ENCODE measurements at places on chromosomes 2 and 18.

GRCh38 chr2:143684551-143685320 lies 555.5 kb downstream of the ARHGAP15 start:
- no peak for DNase-seq

- no peak for DNase-seq
Measured at GRCh38 chr2:135494503-135494902, 36.5 kb downstream of the ZRANB3 start.

DNA sequence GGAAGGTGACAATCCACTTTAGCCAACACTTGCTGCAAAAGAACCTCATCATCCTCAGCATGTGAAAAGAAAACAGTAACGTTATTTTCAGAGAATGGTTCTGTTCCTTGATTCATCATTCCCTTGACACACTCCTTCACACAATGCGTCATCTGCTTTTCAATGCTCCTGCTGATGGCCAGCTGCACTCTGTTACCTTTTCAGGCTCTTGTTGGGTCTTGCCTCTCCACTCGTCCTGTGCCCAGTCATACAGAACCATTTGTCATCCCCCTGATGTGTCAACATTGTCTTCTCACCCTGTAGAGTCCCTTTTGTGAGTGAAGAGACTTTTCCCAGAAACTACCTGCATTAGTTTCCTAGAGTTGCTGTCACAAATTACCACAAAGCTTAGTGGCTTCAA lies 12.2 kb upstream of the DTNA start:
- no peak for DNase-seq

DNA sequence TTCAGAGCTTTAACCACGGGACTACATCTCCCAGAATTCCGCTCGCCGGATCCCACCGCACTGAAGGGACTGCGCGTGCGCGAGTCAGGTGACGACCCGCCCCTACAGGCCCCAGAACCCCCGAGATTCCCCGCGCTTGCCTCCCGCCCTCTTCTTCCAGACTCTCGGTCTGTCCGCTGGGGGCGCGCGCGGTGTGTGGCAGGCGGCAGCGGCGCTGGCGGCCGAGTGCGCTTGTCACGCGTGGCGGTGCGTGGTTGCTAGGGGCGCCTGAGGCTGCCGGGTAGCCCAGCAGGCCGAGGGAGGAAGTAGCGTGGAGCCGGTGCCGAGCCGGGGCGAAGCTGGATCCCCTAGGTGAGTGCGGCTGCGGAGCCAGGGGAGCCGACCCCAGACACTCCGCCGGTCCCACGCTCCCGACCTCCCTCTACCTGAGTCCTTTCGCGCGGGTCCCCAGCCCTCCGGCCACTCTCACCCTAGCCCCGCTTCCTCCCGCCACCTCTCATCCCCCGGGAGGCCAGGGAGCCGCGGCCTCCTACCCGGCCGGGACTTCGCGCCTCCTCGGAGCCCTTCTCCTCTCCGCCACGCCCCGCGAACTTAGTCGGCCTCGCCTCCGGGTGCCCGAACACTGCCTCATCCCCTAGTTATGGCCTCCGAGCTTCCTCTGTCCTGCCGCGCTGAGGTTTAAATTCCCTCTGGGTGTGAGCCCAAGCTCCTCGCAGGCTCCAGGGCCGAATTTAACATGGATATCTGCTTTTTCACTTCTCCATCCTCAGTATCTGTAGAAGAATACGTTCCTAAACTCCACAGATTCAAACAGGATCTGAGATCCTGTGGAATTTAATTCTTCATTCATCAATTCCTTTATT lies at the start of gene TTLL4:
TSS of gene TTLL4 (plus strand) at position 149 of the 863 bp plus-strand sequence. CDS start 26,842 bp downstream, outside the sequence.
- DNase-seq = peak; percentile 95

DNA sequence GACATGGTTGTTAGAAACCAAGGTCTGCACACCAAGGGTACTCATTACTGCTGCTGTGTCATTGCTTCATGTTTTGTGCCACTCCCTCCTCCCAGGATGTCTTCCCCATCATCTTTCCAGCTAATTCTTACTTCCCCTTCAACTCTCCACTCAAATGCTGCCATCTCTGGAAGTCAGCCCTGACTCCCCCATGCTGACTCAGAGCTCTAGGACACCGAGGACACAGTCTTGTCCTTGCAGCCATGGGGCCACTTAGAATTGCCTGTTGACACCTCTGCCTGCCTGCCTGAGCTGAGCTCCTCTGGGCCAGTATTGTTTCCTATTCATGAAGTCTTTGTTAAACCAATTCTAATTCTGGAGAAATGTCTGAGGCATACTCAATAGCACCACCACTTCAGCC lies 100.2 kb downstream of the GYPC start:
- no peak for DNase-seq

DNA sequence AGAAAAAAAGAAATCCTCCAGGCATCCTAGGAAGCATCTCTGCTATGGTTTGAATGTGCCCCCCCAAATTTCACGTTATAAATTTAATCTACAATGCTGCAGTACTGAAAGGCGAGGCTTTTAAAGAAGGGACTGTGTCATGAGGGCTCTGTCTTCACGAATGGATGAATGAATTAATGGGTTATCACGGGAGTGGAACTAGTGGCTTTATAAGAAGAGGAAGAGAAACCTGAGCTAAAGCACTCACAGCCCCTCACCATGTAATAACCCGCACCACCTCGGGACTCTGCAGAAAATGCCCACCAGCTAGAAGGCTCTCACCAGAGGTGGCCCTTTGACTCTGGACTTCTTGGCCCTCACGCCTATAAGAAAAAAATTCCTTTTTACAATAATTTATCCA lies 27.6 kb downstream of the RNU4ATAC start:
- DNase-seq = no peak

GRCh38 chr2:69311024-69311416 lies 76.0 kb downstream of the GFPT1 start:
- no peak for DNase-seq

DNA sequence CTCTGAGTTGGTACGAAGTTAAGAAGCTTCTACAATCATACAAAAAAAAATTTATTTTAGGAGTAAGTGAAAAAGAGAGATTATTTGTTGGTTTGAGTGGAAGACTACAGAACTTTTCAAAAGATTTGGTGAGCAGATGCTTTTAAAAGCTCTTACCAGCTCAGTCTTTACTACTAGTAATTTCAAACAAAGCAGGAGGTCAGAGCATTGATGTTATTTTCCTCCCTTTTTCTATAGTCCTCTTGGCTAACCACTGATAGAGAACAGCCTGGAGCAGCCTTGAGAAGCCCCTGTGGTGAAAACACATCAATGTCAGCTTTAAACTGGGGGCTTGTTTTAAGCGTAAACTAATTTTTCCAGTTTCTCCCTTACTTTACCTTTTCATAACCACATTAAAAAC lies 559.3 kb upstream of the CDH2 start:
- no peak for DNase-seq

DNA sequence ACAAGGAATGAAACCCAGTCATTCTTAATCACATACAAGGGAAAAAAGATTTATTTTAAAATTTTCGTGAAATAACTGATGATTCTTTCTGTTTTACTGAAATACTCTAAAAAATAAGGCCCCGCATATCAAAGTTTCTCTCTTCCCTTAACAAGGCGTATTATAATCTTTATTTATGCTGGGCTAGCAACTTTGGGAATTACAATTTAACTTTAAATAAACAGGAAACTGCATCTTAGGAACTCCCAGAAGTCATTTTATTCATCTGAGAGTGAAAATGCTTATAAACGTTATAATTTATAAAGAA lies 166.7 kb downstream of the TCF4 start:
- no peak for DNase-seq

DNA sequence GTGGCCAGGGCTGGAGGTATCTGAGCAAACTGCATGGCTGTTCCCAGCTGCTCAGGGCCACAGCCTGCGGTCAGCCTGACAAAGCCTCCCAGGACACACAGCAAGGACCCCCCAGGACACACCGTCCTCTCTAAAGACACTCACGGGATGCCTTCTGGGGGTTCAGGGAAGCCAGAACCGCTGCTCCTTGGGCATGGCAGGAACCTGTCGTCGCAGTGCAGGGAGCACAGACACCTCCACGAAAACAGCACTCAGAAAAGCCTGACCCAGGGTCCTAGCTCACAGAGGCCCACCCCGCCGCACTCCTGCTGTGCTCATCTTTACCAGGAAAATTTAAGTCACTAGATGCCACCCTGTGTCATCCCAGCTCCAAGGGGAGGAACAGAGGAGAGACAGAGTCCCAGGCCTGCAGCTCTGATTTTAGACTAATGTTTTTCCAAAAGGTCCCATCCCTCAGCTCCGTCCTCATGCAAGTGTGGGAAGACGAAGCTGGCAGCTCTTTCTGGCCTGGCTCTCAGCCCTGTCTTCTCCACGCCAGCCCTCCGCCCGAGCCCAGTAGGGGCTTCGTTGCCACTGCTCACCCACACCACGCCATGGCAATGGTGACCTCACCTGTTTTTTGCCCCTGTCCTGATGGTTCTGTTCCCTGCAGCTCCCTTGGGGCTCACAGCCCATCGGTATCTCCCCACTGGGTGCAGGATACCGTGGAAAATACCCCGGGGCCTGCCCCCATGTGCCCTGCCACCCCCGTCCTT lies 23.9 kb upstream of the SLC66A3 start:
- DNase-seq = no peak

- no peak for DNase-seq
Measured at GRCh38 chr2:78061301-78061700, 539.1 kb upstream of the LRRTM4 start.

GRCh38 chr2:237600205-237600846 lies 9.8 kb upstream of the RAB17 start:
- no peak for DNase-seq
